ENCODE measurements at places on chromosomes 2 and 18. TPM values are rescaled to one million over a fixed set of nuclear protein-coding genes. Genes with fewer than 3 reads are reported as not detected.

Gene IL36RN
- total RNA-seq, result 1.3 TPM

Gene POU3F3
- total RNA-seq, result not detected

Gene DSC3
- total RNA-seq, result 272 TPM

Gene FASTKD1
- 27.2 TPM for total RNA-seq

Gene HOXD10
- not detected for total RNA-seq

Gene NAT8
- total RNA-seq, result not detected

Gene LCT
- not detected for total RNA-seq

Gene ATF2
- total RNA-seq, result 48.2 TPM

Gene TTC39C
- 10.7 TPM for total RNA-seq

All from mammary epithelial cell (primary cell).